T-helper 2 cell (primary cell): ENCODE measurements at places on chromosomes 6 and 20.

DNA sequence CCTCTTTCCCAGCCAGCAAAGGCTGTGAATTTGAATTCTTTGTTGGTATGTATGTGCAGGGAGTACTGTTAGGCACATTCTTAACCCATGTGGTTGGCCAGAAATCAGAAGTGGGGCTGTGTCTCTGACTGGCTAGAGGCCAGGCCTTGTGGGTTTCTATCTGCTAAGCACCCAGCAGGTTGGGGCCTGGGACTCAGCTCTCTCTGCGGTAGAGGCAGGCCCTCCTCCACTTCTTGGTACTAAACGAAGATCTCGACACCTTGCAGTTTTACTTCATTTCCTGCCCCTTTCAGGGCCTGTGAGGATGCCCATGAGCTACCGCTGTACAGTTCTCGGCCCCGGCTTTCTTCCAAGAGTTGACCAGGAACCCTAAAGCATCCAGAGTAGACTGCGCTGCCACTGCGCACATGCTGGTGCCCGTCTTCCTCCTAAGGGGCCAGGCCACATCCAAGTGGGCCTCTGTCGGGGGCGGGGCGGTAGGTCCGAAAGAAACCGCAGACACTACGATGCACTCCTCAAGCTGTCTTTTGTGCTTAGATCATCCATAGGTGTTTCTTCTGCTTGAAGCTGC is 51.1 kb downstream of the TCP11 start:
- no peak for DNase-seq

DNA sequence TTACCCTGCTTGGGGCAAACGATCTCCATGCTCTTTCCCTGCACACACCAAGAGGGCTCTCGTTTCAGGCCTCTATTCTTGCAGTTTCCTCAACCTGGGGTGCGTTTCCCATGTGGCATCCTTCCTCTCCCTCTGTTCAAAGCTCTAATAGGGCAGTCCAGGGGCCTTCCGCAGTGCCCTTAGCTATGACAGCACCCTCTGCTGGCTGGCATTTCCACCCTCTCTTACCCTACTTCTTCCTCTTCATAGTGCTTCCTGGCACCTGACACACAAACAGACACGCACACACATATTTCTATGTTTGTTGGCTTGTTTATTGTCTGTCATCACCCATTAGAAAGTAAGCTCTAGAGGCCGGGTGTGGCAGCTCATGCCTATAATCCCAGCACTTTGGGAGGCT is 294.0 kb downstream of the CLIC5 start:
- DNase-seq: no peak

GRCh38 chr6:110814102-110815014 is 911 bp downstream of the CDK19 start:
- DNase-seq: peak; percentile 29

DNA sequence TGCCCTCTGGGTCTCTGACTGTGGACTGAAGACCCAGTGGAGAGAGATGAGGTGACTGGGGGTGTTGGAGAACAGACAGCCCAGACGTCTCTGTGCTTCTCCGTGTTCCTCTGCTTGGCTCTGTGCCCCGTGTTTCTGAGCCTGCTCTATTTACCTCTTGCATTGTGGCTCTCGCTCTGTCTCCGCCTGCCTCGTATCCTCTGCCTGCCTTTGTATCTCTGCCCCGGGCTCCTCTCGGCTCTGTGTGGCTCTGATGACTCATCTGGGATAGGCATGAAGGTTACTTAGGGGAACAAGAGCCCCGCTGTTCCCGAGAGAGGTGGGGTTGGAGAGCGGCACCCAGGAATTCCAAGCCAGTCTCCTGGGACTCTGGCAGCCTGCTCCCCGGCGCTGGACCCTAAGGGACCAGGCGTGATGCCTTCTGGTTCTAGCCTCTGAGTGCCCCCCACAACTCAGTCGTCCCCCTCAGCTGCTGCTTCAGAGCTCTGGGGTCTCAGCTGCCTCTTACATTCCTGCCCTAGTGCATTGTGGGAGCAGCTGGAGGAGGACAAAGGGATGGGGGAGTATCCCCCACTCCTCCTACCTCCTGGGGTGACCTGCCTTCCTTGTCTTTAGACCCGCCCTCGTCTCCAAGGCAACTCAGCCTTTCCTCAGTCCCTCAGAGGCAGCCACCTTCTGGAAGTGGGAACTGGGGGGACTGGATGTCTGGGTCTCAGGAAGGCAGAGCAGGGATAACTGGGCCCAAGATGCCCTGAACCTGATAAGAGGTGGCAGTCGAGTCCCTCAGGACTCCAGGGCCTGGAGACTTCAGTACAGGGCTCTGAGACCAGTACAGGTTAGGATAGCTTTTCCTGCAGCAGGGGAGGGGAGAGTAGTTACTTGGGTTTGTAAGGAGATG is 1.9 kb downstream of the DDR1 start:
- DNase-seq: no peak

- no peak for DNase-seq
Observed at GRCh38 chr6:33677143-33677660, 34.3 kb downstream of the UQCC2 start.

DNA sequence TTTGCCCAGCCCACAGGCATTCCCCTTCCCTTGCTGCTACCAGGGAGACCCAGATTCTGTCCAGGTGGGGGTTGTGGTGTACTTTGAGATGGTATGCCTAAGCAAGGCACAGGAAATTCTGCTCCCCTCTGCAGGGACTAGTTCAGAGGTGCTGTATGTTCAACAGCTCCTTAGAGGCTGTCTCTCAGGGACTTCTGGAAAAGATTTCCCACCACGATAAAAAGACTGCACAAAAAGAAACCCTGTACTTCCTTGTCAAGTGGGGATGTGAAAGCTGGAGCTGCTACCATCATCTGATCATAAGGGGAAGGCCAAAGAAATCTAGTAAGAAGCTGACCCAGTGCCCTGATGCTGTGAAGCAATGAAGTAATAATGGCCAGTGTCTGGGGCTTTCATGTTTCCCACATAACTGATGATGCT is 51.5 kb upstream of the SMIM29 start:
- no peak for DNase-seq

DNA sequence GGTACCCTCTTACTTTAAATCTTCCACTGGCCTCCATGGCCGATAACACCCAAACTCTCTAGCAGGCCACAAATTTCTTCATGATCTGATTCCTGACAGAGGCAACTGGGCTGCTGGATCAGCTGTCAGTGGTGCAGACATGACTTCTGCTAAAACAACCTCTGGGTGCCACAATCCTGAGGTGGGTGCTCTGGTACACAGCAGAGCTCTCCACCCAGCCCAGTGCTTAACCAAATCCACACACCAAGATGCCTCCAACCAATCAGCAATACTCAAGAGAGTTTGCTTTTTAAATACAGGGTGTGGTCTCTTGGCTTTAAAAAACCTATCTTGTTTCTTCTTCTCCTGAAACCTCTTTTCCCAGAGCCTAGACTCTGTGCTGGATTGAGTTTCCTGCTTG is 126.6 kb upstream of the SPACA1 start:
- DNase-seq: no peak

DNA sequence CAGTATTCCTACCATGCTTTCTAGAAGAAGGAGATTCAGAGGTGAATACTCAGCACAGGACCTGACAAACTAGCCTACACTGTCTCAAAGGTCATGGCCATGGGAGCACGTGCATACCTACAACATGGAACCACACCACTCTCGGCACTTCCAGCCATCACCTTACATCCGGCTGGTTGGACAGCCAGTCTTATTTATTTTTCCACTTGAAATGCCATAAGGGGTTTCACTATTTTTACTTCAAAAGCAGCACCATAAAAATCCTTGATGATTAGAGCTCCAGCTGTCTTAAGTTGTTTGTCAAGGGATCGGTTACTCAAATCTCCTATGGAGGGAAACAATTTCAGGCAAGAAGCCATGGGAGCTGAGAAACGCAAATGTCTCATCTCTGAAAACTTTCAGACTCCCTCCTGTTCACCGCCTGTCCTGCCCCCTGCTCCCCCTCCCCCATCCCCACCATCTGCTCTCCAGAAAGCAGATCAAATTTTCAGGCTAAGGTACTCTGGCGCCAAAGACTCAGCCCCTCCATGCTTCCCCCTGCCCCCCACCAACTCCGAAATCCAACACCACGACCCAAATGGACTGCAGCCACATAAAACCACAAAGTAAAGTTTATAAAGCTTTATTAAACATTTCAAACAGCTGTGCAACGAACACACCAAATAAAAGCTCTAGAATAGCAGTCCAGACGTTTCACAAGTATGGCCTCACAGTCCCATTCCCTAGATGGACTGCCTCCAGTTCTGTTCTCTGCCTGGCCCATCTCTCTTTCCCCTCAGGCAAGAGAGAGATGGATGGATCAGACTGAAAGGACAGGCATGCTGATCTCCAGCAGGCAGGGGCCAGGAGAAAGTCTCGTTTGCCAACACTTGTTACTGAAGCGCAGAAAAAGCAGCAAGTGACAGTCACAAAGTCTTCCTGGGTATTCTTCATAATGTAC is 4.0 kb upstream of the NNAT start:
- DNase-seq: no peak

GRCh38 chr6:150857062-150857944 is 8.2 kb upstream of the MTHFD1L start:
- no peak for DNase-seq

DNA sequence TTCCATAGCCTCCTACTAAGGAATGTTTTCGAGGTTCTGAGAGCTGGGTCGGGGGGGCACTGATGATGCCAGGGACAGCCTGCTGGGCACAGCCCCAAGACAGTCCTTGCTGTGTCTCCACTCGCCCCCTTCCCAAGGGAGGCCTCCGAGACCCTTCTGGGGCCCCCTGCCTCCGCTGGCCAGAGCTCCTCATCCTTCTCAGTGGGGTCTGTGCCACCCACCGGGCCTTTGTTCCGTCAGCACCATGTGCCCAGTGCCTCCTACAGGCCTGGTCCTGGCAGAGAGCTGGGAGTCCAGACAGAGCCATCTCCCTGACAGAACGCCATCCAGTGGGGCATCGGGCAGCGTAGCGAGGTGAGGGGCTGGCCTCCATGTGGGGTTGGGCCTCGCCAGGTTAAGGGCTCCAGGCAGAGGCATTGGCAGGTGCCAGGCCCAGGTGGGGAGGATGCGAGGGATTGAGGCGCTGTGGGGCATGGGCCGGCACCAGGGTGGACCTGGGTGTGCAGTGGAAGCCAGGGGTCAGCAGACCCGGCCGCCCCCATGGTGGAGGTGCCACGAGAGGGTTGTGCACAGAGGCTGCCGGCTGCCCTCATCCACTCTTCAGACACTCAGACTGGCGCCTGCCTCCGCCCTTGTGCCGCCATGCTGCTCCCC is 13.3 kb downstream of the RBM38 start:
- no peak for DNase-seq

DNA sequence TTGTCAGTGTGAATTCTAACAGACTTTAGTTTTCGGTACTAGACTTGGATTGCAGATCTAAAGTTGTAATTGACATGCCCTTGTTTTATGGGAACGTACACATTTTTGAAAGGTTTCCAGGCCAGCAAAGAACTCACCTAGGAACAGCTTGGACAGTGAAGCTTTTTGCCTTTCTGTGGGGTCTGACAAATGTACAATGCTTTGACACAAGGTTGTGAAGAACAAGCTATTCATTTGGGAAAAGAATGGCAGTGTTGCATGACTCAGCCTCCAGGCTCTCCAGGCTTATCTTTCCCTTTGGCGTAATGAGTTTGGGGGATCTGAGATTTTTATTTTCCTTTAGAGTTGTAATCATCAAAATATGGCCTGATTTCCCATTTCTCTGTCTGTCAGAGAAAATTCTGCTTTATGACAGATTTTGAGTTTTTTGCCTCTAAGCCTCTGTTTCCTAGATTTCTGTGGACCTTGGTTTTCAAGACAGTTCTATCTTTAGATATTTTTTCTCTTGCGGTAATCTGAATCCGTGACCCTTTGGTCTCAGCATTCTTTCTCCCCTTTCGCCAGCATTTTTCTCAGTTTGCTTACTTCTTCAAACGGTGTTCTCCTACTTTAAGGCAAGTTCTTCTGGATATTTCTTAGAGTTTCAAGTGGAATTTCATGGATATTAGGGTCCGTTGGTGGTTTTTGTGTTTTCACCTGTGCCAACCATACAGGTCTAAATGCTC is 221.0 kb downstream of the ADGB start:
- no peak for DNase-seq

DNA sequence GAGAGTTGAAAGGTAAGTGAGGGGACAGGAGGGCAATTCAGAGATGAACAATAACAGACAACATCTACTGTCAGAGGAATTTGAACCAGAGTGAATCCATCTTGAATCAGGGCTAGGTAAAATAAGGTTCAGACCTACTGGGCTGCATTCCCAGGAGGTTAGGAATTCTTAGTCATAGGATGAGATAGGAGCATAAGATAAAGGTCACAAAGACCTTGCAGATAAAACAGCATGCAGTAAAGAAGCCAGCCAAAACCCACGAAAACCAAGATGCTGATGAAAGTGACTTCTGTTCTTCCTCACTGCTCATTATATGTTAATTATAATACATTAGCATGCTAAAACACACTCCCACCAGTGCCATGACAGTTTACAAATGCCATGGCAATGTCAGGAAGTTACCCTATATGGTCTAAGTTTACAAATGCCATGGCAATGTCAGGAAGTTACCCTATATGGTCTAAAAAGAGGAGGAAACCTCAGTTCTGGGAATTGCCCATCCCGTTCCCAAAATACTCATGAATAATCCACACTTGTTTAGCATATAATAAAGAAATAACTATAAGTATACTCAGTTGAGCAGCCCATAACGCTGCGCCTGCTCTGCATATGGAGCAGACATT is 248.5 kb downstream of the HAO1 start:
- DNase-seq: no peak

- peak; percentile 79 for DNase-seq
Observed at GRCh38 chr20:63735859-63736718, at the start of gene LIME1. LIME1 (plus strand) TSS chr20:63736664; CDS start chr20:63737550, 886 bp downstream.

DNA sequence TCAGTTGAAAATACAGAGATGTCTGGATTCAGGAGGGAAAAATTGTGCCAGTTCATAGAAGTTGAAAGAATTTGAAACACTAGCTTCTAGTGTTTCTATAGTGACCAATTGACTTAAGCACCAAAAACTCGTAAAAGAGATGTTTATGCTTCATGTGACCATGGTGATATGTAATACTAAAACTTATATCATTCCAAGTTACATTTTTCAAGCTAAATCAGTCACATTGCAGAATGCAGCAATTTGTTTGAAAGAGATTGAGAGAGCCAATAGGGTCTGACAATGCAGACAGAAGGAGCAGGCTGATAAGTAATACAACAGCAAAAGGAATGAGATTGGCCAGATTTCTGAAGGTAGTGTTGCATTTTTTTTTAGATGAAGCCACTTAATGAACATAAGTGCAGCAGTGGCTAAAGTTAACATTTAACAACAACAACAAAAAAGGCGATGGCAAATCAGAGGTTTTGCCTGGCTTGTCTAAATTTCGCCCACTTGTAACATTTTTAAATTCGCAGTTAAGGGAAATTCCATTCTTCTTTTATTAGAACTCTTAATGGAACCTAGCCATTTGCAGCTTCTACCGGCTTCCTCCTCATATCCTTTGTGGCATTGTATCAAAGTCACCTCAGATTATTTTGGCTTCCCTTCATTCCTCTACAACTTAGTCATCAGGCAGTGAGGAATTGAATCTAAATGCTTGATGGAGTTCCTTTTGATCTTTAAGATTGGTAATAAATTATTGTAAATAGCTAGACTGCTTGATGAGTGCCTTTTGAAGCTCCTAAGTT is 484.0 kb upstream of the SOX4 start:
- DNase-seq: no peak

- DNase-seq: no peak
Observed at GRCh38 chr6:44708208-44708607, 320.7 kb downstream of the CDC5L start.
